NCI-H187 (cell line): ENCODE measurements at places on chromosomes 5 and 9.

DNA sequence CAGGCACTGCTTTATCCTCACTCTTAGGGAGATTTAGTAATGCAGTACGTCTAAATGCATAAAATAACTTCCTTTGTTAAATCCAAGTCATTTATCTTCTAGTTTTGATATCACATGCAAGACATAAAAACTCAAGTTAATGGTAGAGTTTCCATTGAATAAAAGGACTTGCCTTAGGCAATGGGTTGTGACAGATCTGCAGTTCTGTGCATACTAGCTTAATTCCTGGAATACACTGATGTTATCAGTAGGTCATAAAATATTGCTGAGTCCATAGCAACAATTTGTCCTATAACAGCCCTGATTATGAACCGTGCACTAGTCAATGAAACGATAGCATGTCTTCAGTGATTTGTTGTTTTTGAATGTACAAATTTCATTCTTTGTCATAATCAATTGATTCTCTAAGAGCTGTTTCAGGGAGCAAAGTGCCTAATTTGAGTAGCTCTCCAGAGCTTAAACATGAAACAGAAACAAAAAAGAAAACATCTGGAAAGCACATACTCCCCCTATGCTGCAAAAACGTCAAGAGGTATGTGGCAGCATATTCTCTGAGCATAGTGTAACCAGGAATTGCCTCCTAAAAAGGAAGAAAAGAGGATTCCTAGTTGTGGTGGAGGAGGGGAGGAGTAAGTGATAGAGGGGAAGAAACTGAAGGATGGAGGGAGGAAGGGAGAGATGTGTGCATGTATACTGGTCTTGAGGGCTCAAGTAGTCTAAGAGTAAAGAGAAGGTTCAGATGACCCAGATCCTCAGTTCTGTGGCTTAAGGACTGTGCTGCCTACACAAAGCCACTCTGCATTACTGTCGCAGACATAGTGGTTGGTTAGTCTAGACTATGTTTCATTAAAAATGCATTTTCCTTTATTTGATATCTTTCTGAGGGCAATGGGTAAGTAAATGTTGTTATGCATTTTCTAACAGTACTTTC, 589.2 kb downstream of the PRR16 start:
- no peak for DNase-seq

- DNase-seq: no peak
These were observed 977 bp upstream of the PRDM12 start for GRCh38 chr9:130663258-130663976.

DNA sequence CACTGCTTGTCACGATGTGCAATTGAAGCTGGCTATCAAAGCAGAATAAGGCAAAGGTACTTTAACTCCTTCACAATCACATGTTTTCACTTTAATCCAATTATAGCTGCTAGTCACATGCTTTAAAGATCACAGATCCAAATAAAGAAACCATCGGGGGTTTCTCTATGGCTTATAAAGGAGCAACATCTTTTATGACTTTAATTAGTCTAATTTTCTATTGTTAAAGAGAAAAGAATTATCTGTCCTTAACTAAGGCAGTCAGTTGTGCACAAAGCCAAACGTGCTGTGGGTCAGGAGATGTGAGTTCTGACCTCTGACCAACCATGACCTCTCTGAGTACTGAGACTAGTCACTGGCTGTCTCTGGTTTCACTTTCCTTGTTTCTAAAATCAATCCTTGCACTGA, 561.1 kb downstream of the RAB3C start:
- no peak for DNase-seq

GRCh38 chr9:137632230-137633161, 13.7 kb downstream of the EHMT1 start:
- no peak for DNase-seq

- no peak for DNase-seq
These were observed 11.9 kb downstream of the RAPGEF1 start for GRCh38 chr9:131727795-131728545.

- no peak for DNase-seq
These were observed 75.1 kb downstream of the SH3GL2 start for GRCh38 chr9:17653947-17654465.

DNA sequence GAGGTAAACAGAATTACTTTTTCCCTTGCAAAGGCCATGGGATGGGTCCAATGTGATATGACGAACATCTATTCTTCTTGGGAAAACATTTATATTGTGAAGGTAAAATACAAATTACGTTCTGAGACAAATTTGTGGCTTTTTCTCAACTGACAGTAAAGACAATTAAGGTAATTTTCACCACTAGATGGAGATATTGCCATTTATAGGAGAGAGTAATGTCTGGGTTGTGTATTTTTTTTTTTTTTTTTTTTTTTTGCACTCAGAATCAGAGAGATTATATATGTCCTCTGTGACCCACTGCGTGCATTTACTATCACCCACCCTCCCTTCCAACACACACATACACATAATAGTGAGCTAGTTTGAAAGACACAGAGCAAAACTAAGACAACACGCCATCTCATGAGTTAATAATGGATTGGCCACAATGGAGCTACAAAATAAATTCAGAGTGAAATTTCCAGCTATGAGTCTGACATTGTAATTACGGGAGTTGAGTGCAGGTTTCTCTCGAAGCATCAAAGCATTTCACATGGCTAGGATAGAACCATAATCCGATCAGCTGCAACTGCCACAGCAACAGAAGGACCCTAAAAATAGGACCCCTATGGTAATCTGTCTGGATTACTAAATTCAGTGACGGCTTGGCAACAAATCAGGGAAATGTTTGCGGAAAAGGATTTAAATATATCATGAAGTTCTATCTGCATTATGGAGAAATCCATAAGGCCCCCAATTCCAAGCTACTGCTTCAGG, 49.2 kb downstream of the ANXA1 start:
- no peak for DNase-seq

DNA sequence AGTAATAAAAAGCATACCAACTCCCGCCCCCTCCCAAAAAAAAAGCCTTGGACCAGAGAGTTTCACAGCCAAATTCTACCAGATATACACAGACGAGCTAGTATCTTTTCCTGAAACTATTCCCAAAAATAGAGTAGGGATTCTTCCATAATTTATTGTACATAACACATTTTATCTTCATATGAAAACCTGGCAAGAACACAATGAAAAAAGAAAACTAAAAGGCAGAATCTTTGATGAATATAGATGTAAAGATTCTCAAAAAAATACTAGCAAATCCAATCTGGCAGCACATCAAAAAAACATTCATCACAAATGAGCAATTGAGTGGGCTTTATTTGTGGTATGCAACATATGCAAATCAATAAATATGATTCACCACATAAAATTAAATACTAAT, 798.8 kb downstream of the CDH18 start:
- no peak for DNase-seq

- DNase-seq: no peak
These were observed 69.5 kb upstream of the RAD23B start for GRCh38 chr9:107213561-107214028.

DNA sequence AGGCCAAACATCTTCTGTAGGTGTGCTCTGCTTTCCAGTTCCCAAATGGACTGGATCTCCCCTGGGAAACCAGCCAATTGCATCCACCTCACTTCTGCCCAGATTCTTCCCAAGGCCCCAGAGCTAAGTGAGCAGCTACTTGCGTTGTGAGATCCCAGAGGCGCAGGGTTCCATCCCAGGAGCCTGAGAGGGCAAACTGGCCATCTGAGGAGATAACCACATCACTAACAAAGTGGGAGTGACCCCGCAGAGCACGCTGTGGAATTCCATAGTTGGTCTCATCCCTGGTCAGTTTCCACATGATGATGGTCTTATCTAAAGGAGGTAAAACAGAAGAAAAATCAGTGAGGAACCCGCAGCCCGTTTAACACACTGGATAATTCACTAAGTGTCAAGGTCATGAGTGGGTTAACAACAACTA, 1.7 kb downstream of the RACK1 start:
- DNase-seq: no peak

DNA sequence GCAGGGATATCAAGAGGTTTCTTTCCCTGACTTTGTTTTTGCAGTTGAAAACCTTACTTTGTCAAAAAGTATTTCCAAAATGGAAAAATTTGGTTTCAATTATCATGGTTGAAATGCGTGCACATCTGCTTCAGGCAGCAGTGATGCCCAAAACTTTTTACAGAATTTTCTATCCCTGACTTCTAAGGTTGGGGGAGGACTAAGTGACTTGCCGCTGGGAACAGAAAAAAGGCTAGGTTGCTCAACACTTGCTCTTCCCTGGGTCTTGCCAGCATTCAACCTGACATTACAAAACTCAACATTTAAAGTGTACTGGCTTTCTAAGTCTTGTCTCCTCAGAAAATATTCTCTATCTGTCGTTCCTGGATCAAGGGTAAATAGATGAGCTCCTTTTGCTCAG, 4.7 kb downstream of the KLHL3 start:
- no peak for DNase-seq
